ENCODE measurements at places on chromosomes 5 and 9. TPM values are rescaled to one million over a fixed set of nuclear protein-coding genes. Genes with fewer than 3 reads are reported as not detected.

HDAC3 gene
- 53.5 TPM for total RNA-seq

CBY3 gene
- not detected for total RNA-seq

GRCh38 chr9:128118472-128118857 lies 9.1 kb downstream of the PTGES2 start:
- DNase-seq = no peak

- DNase-seq = peak; percentile 88
These were observed 28.3 kb upstream of the RAI14 start for GRCh38 chr5:34627794-34628193.

DNA sequence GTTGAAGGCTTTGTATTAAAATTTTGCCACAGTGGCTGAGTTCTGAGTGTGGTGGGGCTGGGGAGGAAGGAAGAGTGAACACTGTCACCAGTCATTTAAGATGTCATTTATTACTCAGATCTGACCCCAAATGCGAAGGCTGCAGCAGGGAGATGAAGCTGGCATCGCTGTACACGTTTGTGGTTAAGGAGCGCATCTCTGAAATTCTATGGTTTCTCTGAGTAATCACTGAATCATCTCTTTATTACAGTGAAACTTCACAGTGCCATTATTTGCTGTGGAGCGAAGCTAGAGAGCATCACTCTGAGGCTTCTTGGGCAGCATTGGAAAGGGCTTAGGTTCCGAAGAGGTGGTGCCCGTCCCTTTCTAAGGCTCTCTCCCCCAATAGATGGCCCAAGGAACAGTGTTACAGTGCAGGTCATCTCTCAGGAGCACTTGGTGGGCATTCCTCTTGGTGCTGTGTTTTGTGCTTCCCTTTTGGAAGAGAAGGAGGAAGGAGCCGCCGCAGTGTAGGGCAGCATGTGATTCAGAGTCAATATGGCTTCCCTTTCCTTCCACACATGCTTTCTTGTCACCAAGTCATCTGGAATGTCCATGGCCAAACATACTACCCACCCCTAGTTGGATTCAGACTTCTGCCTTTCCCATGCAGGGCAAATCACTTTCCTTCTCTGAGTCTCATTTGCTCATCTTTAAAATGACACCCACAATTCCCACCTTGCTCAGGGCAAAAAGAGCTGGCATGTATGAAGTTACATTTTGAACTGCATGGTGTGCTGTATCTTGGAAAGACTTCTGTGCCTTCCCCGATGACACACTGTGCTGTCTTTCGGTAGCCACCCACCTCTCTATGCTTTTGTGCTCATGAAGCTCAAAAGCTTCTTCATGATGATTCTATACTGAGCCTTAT lies 9.3 kb upstream of the TEX48 start:
- DNase-seq = peak; percentile 70

GRCh38 chr9:82436475-82436874 lies 447.9 kb downstream of the SPATA31D1 start:
- DNase-seq = no peak

DNA sequence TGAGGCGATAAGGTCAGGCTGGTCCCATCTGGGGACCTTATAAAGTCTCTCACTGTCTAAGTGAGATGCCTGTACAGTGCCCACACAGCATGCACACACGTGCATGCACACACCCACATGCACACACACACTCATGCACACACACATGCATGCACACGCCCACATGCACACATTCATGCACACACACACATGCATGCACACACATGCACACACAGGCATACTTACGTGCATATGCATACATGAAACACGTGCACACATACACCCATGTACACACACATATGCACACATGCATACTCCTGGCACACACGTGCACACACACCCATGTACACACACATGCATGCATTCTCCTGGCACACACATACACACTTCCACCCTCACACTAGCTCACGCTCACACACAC lies 12.2 kb downstream of the COL23A1 start:
- DNase-seq = no peak

GRCh38 chr5:126591549-126591948 lies 3.5 kb downstream of the ALDH7A1 start:
- DNase-seq = no peak

RNF20 gene
- 20.9 TPM for total RNA-seq

DNA sequence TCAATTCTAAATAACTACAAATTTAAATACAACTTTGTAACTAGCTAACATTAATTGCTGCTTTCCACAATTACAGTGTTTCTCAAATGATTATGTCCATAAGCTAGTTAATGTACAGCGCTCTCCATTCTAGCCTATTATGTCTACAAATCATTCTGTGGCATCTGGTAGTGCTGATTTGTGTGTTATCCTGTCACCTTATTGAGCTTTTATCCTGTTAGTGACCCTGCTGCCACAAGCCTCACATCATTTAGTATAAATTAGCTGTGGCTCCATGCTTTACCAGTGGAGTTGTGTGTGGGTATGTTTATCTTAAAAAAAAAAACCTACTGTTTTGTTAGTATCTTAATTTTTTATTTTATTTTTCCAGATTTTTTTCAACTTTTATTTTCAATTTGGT lies 112.6 kb upstream of the PJA2 start:
- no peak for DNase-seq

RNF183 gene
- total RNA-seq = not detected

MACIR gene
- 31.5 TPM for total RNA-seq

DNA sequence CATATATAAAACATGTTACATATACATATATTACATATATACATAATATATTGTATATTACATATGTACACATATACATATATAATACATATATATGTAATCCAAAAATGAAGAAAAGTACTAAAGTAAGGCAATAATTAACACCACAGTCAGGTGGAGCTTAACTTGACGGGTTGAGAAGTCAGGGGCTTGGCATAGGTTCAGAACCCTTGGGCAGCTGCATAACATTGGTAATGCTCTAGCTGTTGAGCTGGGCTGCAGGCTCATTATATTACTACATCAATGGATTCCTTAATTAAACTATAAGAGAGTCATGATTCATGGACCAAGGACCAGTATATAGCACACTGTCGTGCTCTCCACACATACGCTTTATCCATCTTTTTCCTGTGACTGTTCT lies 435.2 kb upstream of the ADAMTS16 start:
- DNase-seq = no peak

GRCh38 chr9:117777823-117778222 lies 73.6 kb downstream of the TLR4 start:
- DNase-seq = no peak

UBQLN1 gene
- 97.0 TPM for total RNA-seq

DNA sequence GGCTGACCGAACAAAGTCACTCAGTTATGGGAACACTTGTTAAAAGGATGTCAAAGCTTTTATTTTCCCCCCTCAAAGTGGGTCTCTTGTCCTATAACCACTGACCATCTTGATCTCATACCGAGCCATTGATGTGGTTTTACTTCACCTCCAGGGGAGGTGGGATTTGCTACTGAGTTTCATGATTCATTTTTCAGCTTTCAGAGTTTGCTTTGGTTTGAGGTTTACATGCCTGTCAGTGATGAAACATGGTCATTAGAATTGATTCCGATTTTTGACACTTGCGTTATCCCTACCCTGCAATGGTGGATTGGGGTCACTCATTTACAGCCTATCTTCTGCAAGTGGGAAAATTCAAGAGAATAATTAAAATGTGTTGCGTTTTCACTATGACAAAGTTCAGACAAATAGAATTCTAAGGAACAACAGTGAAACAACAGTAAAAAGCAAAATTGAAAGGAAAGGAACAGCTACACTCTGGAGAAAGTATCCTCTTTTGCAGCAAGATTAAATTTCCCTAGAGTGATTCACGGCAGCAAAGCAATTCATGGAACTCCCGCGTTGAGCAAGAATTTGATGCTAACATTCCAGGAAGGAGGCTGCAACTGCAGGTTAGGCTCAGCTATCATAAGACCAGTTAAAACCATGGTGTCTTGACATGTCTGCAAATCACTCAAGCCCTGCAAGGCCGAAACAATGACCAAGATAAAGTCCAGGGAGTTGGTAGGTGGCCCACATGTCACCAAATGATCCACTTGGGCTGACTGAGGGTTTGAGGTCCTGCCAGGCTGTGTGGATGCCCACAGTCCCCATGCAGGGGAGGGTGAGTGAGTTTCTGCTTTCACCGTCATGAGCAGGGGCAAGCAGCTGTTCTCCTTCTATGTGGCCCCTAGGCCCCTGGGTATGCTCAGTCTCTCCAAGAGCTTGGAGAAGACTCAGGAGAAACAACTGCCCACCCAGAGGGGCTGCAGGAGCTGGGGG lies 9.4 kb downstream of the GADD45G start:
- no peak for DNase-seq

DNA sequence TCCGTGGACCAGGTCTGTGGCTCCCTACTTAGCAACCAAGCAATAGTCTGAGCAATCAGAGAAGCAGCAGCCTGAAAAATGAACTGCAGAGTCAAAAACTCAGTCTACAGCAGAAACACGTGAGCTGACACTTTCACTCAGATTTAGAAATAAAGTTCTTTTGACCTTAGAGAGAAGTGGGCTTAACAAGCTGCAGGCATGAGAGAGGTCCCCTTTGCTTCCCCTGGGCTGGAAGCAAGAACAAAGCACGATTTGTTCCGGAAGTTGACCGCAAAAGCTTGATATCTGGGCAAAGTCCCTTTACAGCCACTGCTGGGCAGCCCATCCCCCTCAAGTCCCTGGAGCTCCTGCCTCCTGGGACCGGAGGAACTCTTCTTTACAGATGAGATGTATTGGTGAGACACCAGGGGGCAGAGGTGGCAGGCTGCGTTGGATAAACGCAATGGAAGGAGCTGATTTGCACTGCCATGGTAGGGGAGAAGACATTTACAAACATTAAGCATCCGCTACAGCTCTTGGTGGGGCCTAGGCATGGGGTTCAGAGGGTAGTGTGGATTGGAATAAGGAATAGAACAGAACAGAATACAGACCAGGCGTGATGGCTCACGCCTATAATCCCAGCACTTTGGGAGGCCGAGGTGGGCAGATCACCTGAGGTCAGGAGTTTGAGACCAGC lies 5.8 kb upstream of the SOWAHA start:
- DNase-seq = no peak

GRCh38 chr9:126674365-126675146 lies 60.8 kb downstream of the LMX1B start:
- no peak for DNase-seq

- peak; percentile 94 for DNase-seq
These were observed 81.0 kb downstream of the RXRA start for GRCh38 chr9:134407121-134407779.

DNA sequence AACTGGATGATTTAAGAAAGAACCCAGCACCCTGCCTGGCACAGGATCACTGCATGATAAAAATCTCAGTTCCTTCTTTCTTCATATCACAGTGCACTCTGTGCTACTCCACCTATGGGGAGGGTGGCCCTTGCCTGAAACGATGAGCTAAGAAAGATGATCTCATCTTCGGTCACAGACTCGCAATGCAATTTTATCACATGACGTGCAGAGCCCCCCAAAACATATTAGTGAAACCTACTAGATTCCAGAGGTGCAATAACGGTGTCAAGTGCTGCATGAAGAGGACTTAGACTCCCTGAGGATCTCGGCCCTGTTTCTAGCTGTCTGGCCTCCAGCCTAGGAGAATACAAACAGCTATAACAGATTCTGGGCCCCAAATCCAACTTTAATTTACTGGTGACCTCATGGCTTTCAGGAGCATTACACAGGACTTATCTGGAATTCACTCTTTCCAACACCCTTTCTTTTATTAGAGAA lies 104.0 kb downstream of the EBF1 start:
- no peak for DNase-seq
